ENCODE measurements at places on chromosomes 5 and 9.

DNA sequence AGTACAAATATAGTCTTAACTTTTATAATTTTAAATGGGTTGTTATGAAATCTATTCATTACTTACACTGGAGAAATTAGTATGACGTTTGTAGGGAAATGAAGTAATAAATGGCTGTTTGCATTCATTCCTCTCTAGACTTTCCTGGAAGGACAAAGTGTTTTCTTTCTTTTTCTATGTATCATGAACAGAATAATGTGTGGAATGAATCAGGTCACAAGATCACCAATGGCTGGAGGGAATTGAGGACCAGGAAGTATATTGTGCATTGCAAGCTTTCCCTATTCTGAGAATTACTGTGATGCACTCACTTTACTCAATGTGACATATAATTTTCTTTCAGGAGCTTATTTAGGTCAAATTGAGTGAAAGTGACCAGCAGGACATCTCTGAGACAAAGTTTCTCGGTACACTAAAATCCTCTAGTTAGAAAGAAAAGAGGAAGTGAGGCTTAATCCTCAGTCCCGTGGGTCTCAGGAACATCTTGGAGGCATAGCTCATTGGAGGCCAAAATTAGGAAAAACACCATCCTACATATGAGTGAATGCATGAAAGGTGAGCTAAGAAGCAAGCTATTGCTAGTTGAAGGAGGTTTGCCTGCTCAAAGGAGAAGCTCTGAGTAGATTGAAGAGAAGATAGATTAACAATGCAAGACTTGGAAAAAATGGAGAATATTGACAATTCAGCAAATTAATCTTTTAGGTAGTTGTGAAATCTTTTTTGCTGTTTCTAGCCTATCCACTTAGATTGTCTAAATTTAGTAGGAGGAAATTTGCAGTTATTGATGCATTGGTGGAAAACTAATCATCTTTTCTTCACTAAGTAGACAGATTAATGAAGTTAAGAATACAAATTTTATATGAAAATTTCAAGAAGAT, 28.0 kb downstream of the ERAP2 start:
- no peak for DNase-seq

DNA sequence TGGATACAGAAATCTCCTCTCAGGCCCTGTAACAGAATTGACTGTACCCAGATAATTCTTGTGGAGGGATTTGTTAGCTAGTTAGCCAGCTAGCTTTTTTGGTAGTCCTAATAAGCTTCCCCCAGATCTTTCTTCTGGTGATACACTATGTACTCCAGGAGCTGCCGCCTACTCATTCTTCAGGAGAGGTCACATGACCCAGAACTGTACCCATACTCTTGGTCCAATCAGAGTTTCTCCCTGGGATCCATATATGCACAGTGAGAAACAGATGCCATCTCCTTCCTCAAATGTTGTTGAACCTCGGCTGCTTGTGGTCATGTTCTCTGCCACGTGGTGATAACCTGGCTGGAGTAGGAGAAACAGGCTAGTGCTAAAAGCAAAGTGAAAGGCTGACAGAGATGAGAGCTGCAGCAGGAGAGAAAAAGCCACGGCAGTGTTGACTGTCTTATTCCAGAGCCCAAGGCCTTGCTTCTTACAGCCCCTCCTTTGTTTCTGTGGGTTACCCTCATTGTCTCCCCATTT, 123.0 kb upstream of the RFX3 start:
- no peak for DNase-seq

- DNase-seq, result no peak
Observed at GRCh38 chr9:112939418-112939817, 48.7 kb upstream of the SLC46A2 start.

DNA sequence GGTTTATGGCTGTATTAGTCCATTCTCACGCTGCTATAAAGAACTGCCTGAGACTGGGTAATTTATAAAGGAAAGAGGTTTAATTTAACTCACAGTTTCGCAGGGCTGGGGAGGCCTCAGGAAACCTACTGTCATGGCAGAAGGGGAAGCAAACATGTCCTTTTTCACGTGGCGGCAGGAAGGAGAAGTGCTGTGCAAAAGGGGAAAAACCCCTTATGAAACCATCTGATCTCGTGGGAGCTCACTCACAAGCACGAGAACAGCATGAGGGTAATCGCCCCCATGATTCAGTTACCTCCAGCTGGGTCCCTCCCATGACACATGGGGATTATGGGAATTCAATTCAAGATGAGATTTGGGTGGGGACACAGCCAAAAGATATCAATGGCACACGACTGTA, 13.9 kb downstream of the LRRC70 start:
- DNase-seq, result no peak

- DNase-seq, result no peak
Observed at GRCh38 chr5:54001976-54002775, 308.2 kb downstream of the ARL15 start.

DNA sequence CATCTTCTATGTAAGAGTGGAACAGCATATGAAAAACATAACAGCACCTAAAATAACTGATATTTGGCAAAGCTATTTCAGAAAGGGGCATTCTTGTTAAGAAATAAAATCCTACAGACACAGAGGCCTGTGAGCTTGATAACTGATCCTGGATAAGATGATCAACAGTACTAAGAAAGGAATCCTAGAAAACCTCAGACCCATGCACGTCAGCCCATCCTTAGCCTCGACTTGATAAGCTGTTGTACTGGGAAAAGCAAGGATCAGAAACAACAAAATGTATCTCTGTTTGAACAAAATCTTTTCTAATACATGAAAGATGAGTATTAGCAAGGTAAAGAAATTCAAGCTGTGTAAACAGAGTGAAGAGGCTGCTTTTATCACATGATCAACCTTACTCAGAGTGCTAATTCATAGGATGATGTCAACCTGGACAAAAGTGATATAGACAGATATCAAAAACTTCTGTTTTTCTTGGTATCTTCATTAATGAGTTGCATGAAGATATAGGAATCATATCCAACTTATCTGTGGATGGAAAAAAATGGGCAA, 15.2 kb downstream of the LIFR start:
- no peak for DNase-seq

- peak; percentile 16 for DNase-seq
Observed at GRCh38 chr9:134553061-134553891, 88.3 kb upstream of the COL5A1 start.

DNA sequence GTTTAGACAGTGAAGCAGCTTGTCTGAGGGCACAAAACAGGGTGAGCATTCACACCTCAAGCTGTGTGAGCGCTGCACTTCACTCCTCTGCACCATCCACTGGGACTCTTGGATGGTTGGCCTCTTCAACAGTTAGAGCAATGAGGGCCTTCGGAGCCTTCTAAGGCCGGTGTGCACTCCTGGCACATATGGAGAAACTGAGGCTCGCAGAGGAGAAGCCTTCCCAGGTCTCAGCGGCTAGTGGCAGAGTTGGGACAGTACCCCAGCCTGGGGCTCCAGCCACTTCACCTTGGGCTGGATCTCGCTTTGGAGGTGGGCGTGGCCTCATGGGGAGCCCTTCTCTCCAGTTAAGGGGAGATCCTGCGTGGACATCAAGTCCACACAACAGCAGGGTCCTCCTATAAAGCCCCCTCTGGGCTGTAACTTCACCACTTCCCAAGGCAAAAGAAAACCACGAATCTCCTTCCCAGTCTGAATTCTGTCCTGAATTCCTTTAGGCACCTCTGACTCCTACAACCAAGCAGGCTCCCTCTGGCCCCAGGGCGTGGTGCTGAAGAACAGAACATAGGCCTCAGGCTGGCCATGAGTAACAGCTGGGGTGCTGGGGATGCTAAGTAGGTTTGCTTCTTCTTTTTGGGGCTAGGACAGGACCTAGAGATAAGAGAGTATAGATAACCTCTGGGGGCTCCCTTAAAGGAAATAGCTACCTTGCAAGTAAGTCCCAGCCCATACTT, 30.5 kb upstream of the CSF1R start:
- no peak for DNase-seq

- DNase-seq, result no peak
Observed at GRCh38 chr5:127820910-127821553, 117.8 kb downstream of the CCDC192 start.

- DNase-seq, result no peak
Observed at GRCh38 chr9:21996858-21997257, 2.3 kb downstream of the CDKN2B-AS1 start.

GRCh38 chr5:18395126-18396110, 761.2 kb downstream of the TAF11L14 start:
- DNase-seq, result peak; percentile 88

GRCh38 chr5:7364226-7364875, 31.6 kb upstream of the ADCY2 start:
- DNase-seq, result no peak

- no peak for DNase-seq
Observed at GRCh38 chr5:136590581-136590980, 225.2 kb upstream of the TRPC7 start.

GRCh38 chr5:16471387-16471786, 5.8 kb upstream of the ZNF622 start:
- DNase-seq, result no peak

GRCh38 chr9:108476574-108476973, 379.2 kb downstream of the ACTL7B start:
- no peak for DNase-seq

DNA sequence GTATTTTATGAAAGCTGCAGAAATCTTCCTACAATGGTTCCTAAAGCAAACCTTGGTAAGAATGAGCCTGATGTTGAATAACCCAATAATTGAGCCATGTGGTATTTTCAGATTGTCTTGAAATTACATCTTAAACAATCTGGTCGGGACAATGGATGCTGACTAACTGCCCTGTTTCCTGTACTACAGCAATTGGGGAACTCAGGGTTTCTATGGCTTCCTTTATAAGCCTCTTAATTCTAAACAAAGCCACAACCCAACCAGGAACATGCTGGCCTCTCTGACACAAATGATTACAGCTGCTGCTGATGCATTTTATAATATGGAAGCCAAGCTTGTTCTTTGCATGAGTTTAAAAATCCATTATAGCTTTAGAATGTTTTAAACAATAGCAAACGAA, 30.2 kb downstream of the PTPN3 start:
- no peak for DNase-seq

GRCh38 chr5:83931969-83932368, 211.3 kb upstream of the HAPLN1 start:
- DNase-seq, result no peak

Measured in SK-N-DZ (cell line).